ENCODE measurements at places on chromosomes 12 and 14.

- no peak for DNase-seq
Observed at GRCh38 chr14:20606190-20606901, 15.2 kb upstream of the RNASE12 start.

GRCh38 chr12:108853981-108854446, 3.4 kb downstream of the SSH1 start:
- DNase-seq = no peak

GRCh38 chr14:26191123-26191522, 406.7 kb downstream of the NOVA1 start:
- no peak for DNase-seq

DNA sequence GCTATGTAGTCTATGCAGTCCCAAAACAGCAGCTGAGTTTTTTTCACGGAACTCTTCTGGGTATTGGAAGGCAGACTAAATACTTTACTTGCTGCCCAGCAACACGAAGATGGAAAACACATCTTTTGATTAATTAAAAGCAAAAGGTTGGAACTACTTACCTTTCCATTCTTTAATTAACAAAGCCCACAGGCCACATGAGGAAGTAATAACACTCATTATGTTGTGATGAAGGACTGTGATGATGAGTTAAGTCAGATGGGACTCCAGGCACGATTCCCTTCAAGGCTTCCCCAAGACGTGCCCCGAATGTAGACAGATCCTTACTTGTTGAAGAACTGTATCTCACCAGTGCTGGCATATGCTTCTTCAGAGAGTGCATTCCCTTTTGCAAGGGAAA, 129.0 kb downstream of the WIF1 start:
- no peak for DNase-seq

DNA sequence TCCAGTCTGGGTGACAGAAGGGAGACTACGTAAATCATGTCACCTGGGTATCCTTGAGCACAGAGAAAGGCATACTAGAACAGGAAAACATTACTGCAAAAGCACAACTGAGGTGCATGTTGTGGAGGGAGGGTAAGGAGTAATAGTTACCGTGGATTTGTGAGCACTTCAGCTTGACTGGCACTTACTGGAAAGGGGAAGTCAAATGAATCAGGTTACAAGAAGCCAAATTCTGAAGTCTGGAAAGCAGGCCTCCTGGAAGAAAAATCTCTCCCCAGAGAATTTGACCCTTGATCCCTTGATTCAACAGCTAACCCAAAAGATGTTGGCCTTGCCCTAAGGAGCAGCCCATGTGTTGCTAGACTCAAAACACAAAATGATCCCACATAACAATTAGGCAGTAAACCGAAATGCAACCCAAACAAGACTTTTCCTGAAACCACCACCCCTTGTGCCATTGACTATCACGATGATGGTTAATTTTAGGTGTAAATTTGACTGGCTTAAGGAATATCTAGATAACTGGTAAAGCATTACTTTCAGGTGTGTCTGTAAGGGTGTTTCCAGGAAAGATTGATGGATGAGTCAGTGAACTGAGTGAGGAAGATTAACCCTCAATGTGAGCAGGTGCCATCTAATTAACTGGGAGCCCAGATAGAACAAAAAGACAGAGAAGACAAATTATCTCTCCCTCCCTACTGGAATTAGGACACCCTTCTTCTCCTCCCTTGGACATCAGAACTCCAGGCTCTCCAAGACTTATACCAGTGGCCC, 108.8 kb downstream of the SLC25A21 start:
- DNase-seq = no peak

DNA sequence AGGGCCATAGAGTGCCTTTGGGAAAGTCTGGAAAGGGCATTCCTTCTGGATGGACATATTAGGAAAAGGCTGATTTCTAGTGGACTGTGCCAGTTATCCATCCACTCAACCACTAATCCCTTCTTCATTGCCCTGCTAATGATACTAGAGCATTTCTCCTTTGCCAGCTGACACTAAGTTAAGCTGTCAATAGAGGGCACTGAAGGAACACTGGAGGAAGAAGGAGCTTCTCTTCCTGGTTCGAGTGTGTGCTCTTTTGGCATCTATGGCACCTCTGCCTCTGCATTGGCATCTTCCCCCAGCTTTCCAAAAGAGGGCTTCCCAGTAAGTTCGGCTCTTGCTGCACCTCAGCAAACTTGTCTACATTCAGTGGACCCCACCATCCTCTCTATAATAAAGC, 165.4 kb downstream of the DERA start:
- DNase-seq = no peak

GRCh38 chr12:59763835-59764234, 168.0 kb downstream of the SLC16A7 start:
- no peak for DNase-seq

DNA sequence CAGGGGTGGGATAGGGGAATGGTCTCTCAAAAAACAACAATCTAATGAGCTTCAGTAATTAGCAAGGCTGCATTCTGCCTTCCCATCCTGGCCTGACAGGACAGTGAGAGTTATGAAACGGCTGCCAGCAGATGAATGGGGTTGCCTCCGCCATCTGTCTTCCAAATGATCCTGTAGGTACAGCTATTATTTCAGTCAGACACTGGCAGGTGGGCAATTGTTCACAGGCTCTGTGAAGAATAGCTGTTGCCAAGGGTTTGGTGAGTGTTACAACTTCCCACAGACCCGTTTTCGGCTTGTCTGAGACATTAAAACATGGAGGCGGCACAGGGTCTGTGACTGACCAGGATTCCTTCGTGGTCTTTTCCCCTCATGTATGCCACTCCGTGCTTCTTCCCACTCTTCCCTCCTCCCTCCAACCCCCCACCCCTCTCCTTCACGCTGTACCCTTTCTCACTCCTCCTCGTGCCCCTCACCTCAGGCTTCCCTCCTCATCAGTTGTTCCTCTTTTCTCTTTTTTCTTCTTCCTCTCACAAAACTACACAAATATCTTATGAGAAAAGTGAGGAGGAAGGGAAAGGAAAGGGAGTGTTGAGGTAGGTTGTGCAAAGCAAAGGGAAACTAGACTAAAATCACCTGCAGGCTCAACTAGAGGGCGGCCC, 160.8 kb upstream of the GZMB start:
- DNase-seq = no peak

GRCh38 chr14:63650256-63650952, 8.7 kb upstream of the WDR89 start:
- no peak for DNase-seq

GRCh38 chr14:99447739-99448138, 32.9 kb downstream of the SETD3 start:
- no peak for DNase-seq
